Thyroid gland (tissue), 4 donors: ENCODE measurements at places on chromosomes 2 and 18.
A peak's percentile ranks its signal among the peaks of the same experiment; 100 is the strongest.

DNA sequence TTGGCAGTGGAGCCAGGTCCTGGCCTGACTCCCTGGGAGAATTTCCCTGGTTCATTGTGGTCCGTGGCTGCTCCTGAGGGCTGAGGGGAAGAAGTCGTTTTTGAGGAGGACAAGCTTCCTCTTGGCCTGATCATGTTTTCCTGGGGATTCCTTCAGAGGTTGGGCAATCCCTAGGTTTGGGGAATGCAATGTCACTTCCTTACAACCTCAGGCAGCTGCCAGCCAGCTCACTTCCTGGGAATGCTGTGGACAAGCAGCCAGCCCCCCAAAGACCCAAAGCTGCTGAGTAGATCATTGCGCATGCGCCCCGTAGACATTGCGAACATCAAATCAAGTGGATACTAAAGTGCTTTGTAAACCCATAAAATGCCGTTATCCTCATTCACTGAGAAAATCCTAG lies 7.7 kb upstream of the DNMT3A start:
- DNase-seq, result no peak

- no peak for DNase-seq
These were observed 250.8 kb downstream of the EN1 start for GRCh38 chr2:118596620-118597019.

DNA sequence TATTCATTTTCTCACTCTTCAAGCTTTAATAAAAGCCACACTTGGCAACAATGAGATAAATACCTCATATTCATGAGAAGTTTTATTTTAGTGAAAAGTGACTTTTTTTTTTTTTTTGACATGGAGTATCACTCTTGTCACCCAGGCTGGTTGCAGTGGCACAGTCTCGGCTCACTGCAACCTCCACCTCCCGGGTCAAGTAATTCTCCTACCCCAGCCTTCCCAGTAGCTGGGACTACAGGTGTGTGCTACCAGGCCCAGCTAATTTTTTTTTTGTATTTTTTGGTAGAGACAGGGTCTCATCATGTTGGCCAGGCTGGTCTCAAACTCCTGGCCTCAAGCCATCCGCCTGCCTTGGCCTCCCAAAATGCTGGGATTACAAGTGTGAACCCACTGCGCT lies 47.0 kb downstream of the FRZB start:
- DNase-seq, result no peak

- no peak for DNase-seq
These were observed 57.4 kb downstream of the GATA6 start for GRCh38 chr18:22226801-22227200.

GRCh38 chr2:191740016-191740419 lies 62.1 kb downstream of the NABP1 start:
- no peak for DNase-seq

- no peak for DNase-seq
These were observed 107.1 kb downstream of the NDUFA10 start for GRCh38 chr2:239917957-239918481.

DNA sequence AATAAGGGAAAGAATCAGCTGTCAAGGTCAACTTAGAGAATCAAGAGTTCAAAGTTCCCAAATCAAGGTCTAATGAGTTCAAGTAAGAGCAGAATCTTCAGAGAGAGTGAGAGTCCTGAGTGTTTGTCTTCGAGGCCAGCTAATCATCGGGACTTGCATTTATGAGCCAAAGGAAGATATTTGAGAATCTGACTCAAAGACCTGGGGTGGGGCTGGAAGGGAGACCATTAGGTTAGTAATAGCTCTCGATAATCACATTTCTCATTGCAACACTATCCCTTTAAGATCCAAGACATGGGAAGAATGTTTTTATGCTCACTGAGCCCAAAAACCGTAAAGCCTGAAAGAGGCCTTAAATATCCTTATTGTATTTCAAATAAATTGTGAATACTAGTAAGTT lies 72.0 kb upstream of the FSHR start:
- no peak for DNase-seq

- DNase-seq, result no peak
These were observed 91.3 kb upstream of the RBBP8 start for GRCh38 chr18:22841840-22842239.

- no peak for DNase-seq
These were observed 636.0 kb downstream of the NR4A2 start for GRCh38 chr2:155696571-155696970.

DNA sequence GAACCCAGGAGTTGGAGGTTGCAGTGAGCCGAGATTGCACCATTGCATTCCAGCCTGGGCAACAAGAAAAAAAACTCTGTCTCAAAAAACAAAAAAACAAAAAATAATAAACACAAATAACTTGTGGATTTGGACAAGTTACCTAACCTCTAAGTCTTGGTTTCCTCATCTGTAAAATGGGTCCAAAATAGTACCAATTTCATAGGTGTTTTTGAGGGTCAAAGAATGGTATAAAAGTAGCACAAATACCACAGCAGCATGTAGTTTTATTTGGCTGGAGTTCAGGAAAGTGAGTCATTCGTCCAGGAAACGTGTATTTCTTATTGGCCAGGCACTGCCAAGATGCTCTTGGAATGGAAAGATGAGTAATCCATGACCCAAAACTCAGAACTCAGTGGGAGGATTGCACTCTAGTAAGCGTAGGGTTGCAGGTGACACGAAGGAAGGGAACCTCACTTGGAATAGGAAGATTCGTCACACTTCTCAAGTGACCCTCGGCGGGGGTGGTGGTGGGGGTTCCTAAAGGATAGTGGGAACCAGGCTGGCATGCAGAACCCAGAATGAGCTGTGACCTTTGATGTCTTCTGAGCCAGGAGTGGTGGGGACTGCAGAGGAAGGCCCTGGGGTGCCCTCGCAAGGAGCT lies 24.4 kb downstream of the GRHL1 start:
- no peak for DNase-seq

GRCh38 chr2:98037666-98038336 lies 42.1 kb upstream of the TMEM131 start:
- no peak for DNase-seq

- no peak for DNase-seq
These were observed 24.8 kb upstream of the HNRNPA3 start for GRCh38 chr2:177187631-177188312.

- no peak for DNase-seq
These were observed 32.6 kb downstream of the BIN1 start for GRCh38 chr2:127074358-127074757.

GRCh38 chr2:189587780-189588179 lies 7.2 kb upstream of the SLC40A1 start:
- peak; percentile 19 for DNase-seq

GRCh38 chr2:113910967-113911678 lies 21.2 kb downstream of the ACTR3 start:
- DNase-seq, result no peak

GRCh38 chr2:204289066-204289465 lies 256.2 kb upstream of the PARD3B start:
- no peak for DNase-seq

- no peak for DNase-seq
These were observed 121.1 kb downstream of the TANC1 start for GRCh38 chr2:159089543-159089942.

GRCh38 chr2:129827311-129828090 lies 152.0 kb upstream of the RAB6C start:
- DNase-seq, result no peak

- no peak for DNase-seq
These were observed 268.1 kb upstream of the CXCR4 start for GRCh38 chr2:136386046-136386445.

DNA sequence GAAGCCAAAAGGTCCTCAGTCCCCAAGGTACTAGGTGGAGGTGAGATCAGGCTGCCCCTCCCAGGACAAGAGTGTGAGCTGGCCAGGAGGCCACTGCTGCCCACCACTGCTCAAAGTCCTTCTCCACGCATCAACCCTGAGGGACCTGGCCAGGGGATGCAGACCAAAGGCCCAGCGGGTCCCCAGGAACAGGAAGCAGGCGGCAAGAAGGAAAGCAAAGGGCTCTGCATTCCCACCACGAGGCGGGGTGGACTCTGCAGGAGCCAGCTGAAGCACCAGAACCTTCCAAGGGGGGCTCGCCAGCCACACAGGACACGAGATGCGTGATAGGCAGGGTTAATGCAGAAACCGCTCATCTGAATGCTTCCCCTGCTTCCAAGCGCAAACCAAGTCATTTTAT lies 67.4 kb downstream of the TFCP2L1 start:
- DNase-seq, result no peak

DNA sequence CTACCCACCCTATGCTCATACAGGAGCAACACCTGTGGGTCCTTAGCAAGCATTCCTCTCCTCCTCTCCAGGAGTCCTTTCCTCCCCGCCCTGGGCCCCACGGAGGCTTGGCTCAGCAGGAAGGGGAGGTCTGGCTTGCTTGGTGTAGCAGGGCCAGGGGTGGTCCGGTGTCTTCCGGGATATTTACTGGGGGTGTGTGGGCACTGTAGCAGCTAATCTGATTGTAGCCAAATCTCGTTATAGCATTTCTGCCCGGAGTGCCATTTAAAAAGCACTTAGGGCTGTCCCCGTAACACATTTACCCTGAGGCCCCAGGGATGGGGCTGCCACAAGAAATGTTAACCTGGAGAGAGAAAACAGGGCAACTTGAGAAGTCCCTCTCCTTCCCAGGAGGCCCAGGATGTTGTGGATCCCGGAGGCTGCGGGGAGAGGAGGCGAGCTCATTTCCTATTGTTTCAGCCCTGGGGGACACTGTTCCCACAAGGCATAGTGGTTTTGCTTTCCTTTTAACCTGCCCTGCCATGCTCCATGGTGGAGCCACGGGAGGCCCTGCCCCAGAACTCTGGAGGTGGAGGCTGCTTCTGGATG lies 134.5 kb downstream of the CLIP4 start:
- DNase-seq, result no peak

DNA sequence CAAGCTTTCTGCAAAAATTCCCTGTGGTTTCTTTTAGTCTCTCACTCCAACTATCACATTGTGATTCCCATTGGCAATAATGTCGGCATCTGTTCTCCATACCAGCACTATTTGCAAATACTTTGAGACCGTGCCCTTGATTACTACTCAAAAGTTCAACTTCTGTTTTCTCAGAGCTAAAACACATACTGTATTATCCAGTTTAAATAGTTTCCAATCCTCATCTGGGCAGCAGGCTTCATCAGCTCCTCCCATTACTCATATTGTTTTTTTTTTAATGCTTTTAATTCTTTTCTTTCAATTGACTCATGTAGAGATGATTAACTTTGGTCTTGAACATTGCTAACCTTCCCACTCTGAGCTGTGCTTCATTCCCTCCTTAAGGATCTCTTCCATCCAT lies 135.8 kb downstream of the METTL8 start:
- DNase-seq, result no peak

DNA sequence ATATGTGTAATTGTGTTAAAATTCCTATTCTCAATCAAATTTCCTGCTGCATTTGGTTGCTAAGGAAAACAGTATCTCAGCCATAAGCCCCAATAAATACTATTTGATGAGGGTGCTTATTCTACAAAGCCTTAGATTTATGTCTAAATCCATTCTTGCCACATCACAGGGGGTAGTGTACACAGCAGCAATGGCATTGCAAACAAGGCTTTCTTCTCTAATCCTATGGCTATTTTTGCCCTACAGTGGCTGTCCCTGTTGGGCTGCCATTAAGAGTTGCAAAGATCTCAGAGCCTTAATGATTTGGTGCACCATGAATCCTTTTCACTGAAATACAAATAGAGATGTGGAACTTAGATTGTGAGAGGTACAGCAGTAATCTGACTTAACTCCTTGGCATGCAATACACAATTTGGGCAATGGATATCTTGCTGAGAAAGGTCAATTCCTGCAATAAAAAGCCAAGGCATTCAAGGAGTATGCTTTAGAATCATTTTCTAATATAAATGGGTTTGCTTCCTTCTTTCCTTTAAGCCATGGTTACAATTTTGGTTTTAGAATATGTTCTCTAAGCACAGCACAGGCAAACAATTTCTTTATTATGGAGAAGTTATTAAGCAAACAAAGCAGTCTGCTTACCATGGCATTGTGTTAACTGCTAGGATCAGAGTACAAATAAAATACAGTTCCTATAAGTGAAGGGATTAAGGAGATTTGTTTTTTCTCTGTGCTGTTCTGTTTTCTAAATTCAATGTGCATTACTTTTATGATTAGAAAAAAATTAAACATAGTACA lies 69.8 kb upstream of the CD302 start:
- no peak for DNase-seq

GRCh38 chr2:147713349-147713748 lies 131.5 kb upstream of the ACVR2A start:
- DNase-seq, result no peak

DNA sequence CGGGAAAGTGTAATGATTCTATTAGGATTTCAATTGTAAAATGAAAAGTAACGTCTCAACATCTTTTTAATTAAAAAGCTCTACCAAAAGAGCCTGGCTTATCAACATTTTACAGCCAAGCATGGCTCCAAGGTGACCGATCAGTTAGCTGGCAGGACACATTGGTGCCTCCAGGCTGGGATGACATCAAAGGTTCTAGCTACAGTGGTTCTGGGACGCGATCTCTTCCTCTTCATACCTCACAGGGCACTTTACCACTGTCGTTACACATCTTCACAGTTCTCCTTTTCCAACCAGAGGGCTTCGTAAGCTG lies 693 bp downstream of the ORC2 start:
- DNase-seq, result no peak

- no peak for DNase-seq
These were observed 12.1 kb upstream of the GREB1 start for GRCh38 chr2:11521775-11522174.

- DNase-seq, result no peak
These were observed 286.6 kb downstream of the MYT1L start for GRCh38 chr2:2044269-2045057.

DNA sequence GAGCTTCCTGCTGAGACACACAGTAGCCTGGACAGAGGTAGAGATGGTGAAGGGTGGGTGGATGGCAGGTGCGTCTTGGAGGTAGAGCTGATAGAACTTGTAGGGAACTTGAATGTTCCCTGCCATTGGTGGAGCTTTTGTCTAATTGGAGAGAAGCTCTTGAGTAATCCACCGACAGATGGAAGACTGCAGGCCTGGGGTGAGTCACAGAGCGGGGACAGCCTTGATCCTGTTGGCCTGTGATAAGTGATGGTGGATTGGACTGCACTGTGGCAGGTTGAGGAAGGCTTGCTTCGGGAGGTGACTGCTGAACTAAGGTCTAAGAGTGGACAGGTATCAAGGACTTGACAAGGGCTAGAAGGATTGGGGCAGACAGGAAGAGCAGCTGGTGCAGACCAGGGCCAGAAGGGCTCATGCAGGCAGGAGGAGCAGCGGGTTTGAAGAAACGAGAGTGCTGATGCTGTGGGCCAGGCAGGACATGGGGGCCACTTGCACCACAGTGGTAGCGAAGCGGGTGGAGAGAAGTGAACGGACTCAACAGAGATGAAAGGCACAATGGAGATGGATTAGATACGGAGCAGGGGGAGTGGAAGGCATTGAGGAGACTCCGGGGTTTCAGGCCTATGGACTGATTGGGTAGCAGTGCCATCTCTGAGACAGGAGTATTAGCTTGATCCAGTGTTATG lies 16.3 kb downstream of the CABLES1 start:
- no peak for DNase-seq

DNA sequence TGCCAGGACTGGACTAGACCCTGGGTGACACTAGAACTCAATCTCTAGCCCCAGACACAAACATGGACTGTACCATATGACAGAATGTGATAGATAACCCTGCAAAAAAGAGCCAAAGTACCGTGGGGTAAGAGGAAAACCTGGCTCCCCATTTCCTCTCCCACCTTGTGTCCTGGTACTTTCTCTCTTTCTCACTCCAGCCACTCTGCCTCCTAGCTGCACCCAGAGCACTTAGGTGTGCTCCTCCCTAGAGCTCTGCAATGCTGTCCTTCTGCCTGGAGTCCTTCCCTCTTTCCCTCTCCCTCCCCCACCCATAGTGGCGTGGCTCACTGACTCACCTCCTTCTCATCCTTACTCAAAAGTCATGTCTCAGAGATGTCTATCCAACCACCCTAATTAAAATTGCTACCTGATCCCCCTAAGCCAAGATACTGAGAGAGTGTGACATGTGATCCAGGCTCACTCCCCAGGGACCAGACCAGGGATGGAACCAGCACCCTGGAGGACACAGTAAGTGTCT lies 171.3 kb downstream of the LOXHD1 start:
- DNase-seq, result no peak
